ENCODE measurements at places on chromosomes 5 and 9.
A peak's percentile ranks its signal among the peaks of the same experiment; 100 is the strongest.

- DNase-seq: no peak
Measured at GRCh38 chr5:39266442-39266841, 47.1 kb upstream of the FYB1 start.

DNA sequence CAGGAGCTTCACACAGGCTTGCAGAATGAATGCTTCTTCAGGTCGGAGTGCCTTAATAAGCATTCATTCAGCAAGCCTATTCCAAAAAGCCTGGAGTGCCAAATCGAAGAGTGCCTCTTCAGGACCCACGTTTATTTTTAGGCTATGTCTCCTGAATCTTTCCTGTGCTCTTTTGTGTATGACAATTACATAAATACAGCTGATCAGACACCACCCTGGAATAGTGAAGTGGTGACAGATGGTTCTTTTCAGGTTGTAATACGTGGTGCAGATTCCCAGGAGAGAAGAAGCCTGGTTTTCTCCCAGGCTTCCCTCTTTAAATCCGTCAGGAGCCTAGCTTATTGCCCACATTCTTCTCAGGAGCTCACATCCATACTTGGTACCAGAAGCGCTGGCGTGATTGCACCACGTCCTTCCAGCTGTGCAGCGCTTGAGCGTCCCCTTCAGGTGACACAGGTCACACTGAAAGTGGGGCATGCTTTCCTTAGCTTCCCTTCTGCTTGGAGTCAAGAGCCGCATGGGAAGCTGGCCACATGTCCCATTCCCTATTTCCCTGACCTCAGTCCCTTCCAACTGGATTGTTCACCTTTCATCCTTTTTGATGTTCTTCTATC lies 123.1 kb downstream of the ADCY2 start:
- no peak for DNase-seq

GRCh38 chr9:135061441-135061840 lies 26.0 kb upstream of the OLFM1 start:
- DNase-seq: no peak

DNA sequence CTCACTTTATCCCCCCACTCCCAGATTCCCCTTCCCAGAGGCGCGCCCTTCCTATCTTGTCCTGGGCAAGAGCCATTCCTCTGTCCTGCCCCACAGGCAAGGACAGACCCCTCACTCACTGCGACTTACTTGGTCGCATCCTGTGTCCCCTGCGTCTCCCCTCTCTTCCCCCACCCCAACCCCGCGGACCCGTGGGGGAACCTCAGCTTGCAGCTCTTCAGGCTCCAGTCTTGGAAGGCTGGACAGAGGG lies 542 bp downstream of the GGTA1 start:
- DNase-seq: no peak

- no peak for DNase-seq
Measured at GRCh38 chr5:67297376-67297775, 100.8 kb upstream of the CD180 start.

- DNase-seq: peak; percentile 55
Measured at GRCh38 chr5:14816999-14817761, 54.4 kb downstream of the ANKH start.

GRCh38 chr5:50745221-50745910 lies 78.9 kb downstream of the PARP8 start:
- DNase-seq: no peak

- DNase-seq: no peak
Measured at GRCh38 chr5:36459176-36460135, 146.9 kb upstream of the SLC1A3 start.

Measured in T-helper 2 cell treated with Interferon-gamma antibody and Interleukin-4, amounts not matched to agents 5 μg/mL and 100 μg/mL, for 36 hours (primary cell).